GM23248 (cell line): ENCODE measurements at places on chromosomes 3 and 15. TPM values are rescaled to one million over a fixed set of nuclear protein-coding genes. Genes with fewer than 3 reads are reported as not detected.

The CD200 gene
- polyA plus RNA-seq, result 0.18 and 0.20 TPM in 2 replicates

The CLDN16 gene
- polyA plus RNA-seq, result not detected in 2 replicates

The MED12L gene
- polyA plus RNA-seq, result 0.13 and 0.51 TPM in 2 replicates

The HYAL3 gene
- 5.7 and 7.6 TPM in 2 replicates for polyA plus RNA-seq

The STRIT1 gene
- polyA plus RNA-seq, result not detected in 2 replicates

The COL7A1 gene
- polyA plus RNA-seq, result 11.2 and 11.9 TPM in 2 replicates

DNA sequence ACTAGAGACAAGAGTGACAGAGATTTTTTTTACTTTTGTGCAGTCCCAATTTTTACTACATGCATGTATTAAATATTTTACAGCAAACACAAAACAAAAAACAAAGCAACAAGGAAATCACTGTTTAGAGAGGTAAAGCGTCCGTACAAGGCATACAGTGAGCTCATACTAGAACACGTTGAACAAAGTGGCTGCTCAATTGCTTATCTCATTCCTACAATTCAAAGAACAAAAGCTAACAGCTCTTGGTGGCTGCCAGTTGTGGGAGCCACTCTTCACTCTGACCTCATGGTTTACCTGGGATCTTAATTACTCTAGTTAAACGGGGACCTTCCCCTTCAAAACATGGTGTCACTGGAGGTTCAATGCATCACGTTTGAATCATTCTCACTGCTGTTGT, 7.6 kb upstream of the ARHGEF26 start:
- no peak for DNase-seq

DNA sequence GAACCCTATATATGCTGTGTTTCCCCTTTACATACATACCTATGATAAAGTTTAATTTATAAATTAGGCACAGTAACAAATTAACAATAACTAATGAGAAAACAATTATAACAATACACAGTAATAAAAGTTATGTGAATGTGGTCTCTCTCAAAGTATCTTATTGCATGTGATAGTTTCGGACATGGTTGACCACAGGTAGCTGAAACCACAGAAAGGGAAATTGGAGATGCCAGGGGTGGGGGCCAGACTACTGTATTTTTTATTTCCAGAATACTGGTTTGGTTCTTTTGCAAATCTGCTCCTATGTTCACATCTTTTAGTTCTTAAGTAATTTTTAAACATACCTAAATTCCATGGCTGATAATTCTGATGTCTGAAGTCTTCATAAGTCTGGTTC, 40.7 kb downstream of the PTH1R start:
- DNase-seq, result no peak

- DNase-seq, result peak; percentile 15
Observed at GRCh38 chr15:101499863-101500713, 10.6 kb upstream of the PCSK6 start.

DNA sequence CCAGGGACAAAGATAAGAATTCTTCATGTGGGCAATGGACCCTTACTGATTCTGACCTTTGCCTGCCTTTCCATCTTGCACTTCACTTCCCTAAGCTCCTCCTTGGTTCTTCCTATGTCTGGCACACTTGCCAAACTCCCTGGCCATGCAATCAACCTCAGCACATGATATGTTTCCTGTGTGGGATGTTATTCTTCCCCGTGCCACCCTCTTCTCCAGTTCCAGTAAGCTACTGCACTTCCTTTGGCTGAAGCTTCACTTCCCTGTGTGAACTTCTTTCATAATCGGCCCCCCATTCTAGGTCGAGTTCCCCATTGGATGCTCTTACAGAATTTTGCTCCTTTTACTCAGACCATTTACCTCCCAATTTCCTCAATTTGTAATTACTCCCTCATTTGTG, 10.7 kb upstream of the TASOR start:
- no peak for DNase-seq

DNA sequence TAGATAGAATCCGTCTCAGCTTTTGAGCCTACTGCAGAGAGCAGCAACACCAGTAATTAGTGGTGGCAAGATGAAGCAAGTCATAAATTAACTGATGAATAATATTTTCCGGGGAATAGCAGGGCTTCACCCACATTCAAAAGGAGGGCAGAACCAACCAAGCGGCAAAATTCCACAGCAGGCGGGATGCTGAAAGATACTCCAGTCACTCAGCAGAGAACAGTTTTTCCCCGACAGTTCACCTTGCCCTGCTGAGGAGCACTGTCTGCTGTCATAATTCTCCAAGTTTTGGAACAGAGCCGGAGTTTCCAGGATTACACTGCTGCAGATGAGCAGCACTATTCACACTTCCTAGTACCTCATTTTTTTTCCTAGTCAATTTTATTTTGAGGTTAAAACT, 274.7 kb downstream of the CD47 start:
- peak; percentile 17 for DNase-seq

DNA sequence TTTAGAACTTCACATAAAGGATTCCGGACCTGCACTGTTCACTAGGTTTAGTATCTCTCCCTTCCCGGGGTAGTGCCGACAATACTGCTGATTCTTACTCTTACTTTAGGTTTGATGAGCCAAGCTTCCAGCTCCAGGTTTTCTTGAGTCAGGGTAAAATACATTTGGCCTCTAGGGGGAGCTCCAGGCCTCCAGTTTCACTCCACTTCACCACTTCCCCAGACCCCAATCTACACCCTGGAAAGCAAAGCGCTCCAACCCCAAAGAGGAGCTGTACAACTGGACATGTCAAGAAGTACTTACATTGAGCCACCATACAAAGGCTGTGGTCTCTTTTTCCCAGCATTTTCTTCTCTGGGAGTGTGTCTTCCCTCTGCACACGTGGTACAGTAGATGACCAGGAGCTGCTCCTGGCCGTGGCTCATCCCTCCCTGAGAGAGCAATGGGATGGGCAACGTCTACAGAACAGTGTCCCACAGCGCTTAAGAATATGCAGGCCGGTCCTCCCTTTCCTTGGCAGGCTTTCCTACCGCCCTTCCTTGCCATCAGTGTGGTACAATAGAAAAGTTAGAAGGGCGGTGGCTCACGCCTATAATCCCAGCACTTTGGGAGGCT, 93.9 kb upstream of the CCDC80 start:
- peak; percentile 74 for DNase-seq

DNA sequence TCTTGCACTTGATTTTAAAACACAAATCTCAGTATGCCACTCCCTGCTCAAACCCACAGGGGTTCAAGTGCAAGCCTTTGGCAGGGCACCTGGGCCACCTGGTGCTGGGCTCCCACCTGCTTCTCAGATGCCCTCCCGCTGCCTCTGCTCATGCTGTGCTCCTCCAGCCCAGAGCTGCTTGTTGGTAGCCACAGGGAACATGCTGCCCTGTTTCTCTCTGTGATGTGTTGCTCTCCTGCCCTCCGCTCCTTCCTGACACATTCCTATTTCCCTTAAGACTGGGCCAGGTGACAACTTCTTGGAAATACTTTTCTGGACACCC, 27.1 kb upstream of the KY start:
- no peak for DNase-seq
